Glomerular endothelial cell (primary cell): ENCODE measurements at places on chromosomes 3 and 15. TPM values are rescaled to one million over a fixed set of nuclear protein-coding genes. Genes with fewer than 3 reads are reported as not detected.

DNA sequence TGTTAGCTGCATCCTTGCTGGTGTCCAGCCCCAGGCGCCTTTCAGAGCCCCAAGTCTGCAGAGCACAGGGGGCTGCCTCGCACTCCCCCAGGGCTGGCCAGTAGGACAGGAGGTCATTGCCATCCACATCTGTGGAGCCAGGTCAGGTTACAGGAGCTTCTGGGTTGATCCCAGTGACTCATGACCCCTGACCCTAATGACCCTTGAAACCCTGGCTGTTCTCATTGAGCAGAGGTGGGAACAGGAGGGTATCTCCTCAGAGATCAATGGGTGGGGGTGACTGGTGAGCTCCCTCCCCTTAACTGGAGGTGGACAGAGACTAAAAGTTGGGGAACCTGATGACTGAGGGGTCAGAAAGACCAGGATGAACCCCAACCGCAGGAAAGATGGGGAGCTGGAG lies 6.1 kb upstream of the SLC26A6 start:
- DNase-seq = no peak

DNA sequence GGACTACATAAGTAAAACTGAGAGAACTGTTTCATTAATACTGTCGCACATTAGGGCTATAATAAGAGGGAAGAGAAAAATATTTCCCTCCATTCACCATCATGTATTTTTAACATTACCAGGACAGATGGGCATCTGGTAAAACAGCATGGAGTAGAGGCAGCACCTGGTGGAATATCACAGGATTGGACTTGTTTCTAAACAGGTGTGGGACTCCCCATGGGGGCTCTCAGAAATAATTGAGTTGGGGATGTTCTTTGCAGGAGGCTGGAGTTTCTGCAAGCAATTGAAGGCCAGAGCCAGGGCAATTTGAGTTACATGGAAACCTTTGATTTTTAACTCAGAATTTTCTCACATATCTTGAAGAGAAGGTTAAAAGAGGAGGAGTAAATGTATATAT lies 8.4 kb upstream of the MINDY2 start:
- DNase-seq = no peak

The WWTR1 gene
- total RNA-seq = 120 and 183 TPM in 2 replicates

GRCh38 chr3:183108001-183108449 lies 8.7 kb upstream of the MCCC1 start:
- no peak for DNase-seq

GRCh38 chr3:111311709-111312235 lies 230.2 kb upstream of the CD96 start:
- no peak for DNase-seq

The ARPP21 gene
- total RNA-seq = not detected in 2 replicates
